ENCODE measurements at places on chromosomes 6 and 20.

- DNase-seq, result no peak
These were observed 329.6 kb downstream of the TAF4 start for GRCh38 chr20:61736001-61736635.

- no peak for DNase-seq
These were observed 437.8 kb downstream of the CDH26 start for GRCh38 chr20:60395991-60396390.

- no peak for DNase-seq
These were observed 74.5 kb upstream of the ZNF184 start for GRCh38 chr6:27547157-27548075.

GRCh38 chr6:5645328-5646290, 361.1 kb downstream of the NRN1 start:
- no peak for DNase-seq

DNA sequence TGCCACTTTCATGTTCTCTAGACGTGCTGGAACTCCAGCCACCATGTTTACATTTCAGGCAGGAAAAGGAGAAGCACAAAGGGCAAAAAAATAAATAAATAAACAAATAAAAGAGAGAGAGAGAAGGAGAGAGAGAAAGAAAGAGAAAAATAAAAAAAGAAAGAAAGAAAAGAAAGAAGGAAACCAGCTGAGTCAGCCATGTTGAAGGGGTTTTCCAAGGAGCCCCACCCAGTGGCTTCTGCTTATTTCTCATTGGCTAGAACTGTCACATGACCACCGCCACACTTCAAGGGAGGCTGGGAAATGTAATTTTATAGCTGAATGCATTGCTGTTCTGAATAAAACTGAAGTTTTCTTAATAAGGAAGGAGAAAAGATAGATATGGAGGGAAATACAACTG, 71.1 kb downstream of the BFSP1 start:
- no peak for DNase-seq

DNA sequence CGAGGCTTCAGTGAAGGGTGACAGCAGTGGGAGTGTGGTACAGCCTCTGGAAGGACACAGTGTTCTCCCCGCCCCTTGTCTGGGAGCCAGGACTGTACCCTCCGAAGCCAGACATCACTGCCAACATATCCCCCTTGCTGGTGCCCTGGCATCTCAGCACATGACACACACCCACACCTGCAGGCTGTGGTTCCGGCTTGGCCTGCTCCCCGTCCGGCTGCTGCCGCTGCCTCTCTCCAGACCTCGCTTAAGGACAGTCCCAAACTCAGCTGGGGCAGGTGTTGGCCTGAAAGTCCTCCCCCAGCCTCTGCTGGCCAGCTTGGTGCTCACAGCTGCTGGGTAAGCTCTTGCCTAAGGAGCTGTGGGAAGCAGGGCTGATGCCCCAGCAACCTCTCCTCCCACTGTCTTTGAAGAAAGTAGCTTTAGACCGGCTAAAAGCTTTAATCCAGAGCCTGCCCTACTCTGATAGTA, 7.0 kb downstream of the EMILIN3 start:
- DNase-seq, result no peak

GRCh38 chr6:18347021-18347577, 40.1 kb upstream of the RNF144B start:
- DNase-seq, result no peak
